ENCODE measurements at places on chromosomes 5 and 9. TPM values are rescaled to one million over a fixed set of nuclear protein-coding genes. Genes with fewer than 3 reads are reported as not detected.
A peak's percentile ranks its signal among the peaks of the same experiment; 100 is the strongest.

GRCh38 chr5:6287176-6287575 is 91.2 kb downstream of the MED10 start:
- no peak for DNase-seq

The FGD3 gene
- total RNA-seq: not detected

DNA sequence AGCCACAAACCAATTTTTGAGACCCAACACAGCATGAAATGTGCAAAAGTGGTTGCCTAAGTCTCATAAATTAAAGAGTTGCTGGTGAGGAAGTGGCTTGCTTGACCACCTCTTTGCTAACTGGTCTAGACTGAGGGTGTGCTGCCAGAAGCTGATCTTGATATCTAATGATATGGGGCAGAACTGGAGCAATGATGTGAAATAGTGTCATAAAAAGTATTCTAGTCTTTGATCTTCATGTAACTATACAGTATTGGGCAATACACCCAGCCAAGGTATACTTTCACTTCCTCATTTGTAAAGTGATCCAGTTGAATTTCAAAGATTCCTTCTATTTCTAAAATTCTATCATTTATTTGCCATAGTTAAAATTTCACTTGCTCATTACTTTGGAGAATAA is 5.9 kb upstream of the YTHDC2 start:
- DNase-seq: no peak

The BOD1 gene
- 50.6 TPM for total RNA-seq

The EMB gene
- total RNA-seq: under 0.01 TPM

- peak; percentile 95 for DNase-seq
Observed at GRCh38 chr9:124297551-124297901, 39.8 kb downstream of the NEK6 start.

The CCL27 gene
- not detected for total RNA-seq

GRCh38 chr9:78320030-78320693 is 23.2 kb downstream of the PSAT1 start:
- DNase-seq: no peak

GRCh38 chr9:2178034-2178734 is 163.0 kb downstream of the SMARCA2 start:
- DNase-seq: no peak

- peak; percentile 74 for DNase-seq
Observed at GRCh38 chr5:60522292-60522905, 177.6 kb downstream of the DEPDC1B start.

GRCh38 chr9:116137581-116137980 is 16.0 kb upstream of the PAPPA start:
- no peak for DNase-seq

The GDA gene
- not detected for total RNA-seq

GRCh38 chr9:35294066-35294465 is 132.3 kb downstream of the UNC13B start:
- DNase-seq: no peak

DNA sequence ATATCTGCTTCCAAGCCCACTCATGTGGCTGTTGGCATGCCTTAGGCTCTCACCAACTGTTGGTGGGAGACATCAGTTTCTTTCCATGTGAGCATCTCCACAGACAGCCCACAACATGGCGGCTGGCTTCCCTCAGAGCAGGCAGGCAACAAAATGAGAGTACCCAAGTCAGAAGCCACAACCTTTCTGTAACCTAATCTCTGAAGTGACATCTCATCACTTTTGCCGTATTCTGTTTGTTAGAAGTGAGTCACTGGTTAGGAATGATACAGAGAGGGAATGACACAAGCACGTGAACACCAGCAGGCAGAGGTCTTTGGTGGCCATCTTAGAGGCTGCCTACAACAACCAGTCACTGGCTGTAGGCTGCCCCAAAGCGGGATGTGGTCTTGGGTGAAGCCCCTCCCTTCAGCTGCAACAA is 88.6 kb upstream of the RASGRF2 start:
- peak; percentile 4 for DNase-seq

The STK32A gene
- total RNA-seq: under 0.01 TPM

The FBXO38 gene
- total RNA-seq: 55.2 TPM
